Myocyte (in vitro differentiated cells): ENCODE measurements at places on chromosomes 1 and 21. TPM values are rescaled to one million over a fixed set of nuclear protein-coding genes. Genes with fewer than 3 reads are reported as not detected.

Gene B3GALT2
- total RNA-seq = 9.9 and 16.8 TPM in 2 replicates

Gene RAP1GAP
- total RNA-seq = 0.21 TPM in 1 of 2 replicates, not detected in the other

Gene SPATA6
- total RNA-seq = 2.0 and 4.8 TPM in 2 replicates

Gene FAM3B
- total RNA-seq = not detected in 2 replicates

Gene PCSK9
- total RNA-seq = 1.2 and 8.8 TPM in 2 replicates

Gene UTS2
- not detected in 2 replicates for total RNA-seq

Gene CLDN14
- total RNA-seq = 0.27 TPM in 1 of 2 replicates, not detected in the other

Gene ITLN2
- not detected in 2 replicates for total RNA-seq

Gene DPT
- total RNA-seq = not detected in 2 replicates

Gene NOTCH2NLA
- 43.2 and 56.2 TPM in 2 replicates for total RNA-seq

Gene LCE1E
- total RNA-seq = not detected in 2 replicates

Gene ZBTB37
- total RNA-seq = 10.9 and 11.7 TPM in 2 replicates

Gene C8A
- not detected in 2 replicates for total RNA-seq

Gene C1orf116
- 0.13 TPM in 1 of 2 replicates, not detected in the other for total RNA-seq

Gene BCL2L15
- 0.37 and 4.4 TPM in 2 replicates for total RNA-seq

Gene HES2
- total RNA-seq = 12.5 and 24.4 TPM in 2 replicates

Gene CD5L
- total RNA-seq = not detected in 2 replicates

Gene KCNJ9
- not detected in 2 replicates for total RNA-seq

Gene GNG4
- total RNA-seq = not detected in 2 replicates

Gene ANKRD35
- total RNA-seq = 0.13 and 0.31 TPM in 2 replicates

Gene VHLL
- not detected in 2 replicates for total RNA-seq

Gene TSTD1
- total RNA-seq = 51.7 and 73.4 TPM in 2 replicates

Gene KRTAP13-3
- not detected in 2 replicates for total RNA-seq

Gene GPATCH2
- total RNA-seq = 12.0 and 15.0 TPM in 2 replicates

Gene GRIK1
- 0.16 TPM in 1 of 2 replicates, not detected in the other for total RNA-seq

Gene DRAXIN
- total RNA-seq = 0.53 and 1.7 TPM in 2 replicates

Gene YBX1
- 958 and 1,013 TPM in 2 replicates for total RNA-seq

Gene ERG
- total RNA-seq = 1.4 TPM in 1 of 2 replicates, not detected in the other

Gene ATP5PB
- 241 and 345 TPM in 2 replicates for total RNA-seq
